ENCODE measurements at places on chromosomes 1 and 21.

GRCh38 chr1:78665809-78666208 is 16.2 kb downstream of the IFI44 start:
- DNase-seq, result no peak

- DNase-seq, result peak; percentile 24
Measured at GRCh38 chr1:147496571-147497210, 44.6 kb upstream of the BCL9 start.

DNA sequence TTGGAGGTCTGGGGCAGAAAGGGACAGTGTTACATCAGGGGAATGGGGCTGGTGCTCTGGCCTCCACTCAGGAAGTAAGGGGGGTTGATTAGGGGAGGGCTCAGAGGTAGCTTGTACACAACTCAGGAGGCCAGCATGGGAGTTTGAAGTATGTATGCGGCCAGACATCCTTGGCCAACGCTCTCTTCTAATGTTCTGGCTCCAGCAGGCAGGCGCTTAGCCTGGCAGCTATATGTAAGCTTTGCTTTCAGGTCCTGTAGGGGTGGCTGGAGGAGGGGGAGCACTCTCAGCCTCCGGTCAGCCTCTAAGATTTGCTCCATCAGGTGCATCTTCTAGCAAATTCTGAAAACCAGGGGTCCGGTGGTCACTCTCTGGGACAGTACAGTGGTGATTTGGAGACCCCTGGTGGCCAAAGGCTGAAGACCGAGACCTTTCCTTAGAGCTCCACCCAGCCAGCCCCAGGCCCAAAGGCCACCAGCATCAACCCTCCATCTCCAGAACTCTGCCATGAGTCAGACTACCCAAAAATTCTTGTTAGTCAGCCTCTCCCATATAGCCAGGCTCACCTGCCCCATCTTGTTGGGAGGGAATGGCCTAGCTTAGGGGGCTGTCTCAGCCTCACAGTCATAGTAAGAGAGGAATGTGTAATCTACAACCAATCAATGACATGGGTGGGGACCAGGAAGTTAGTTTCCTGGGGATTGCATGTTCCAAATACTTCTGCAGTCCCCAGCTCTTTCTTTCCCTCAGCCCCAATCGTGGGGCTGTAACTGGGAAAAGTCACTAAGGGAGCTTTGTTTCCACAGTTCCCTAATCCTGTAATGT is 9.7 kb upstream of the COL8A2 start:
- DNase-seq, result no peak

DNA sequence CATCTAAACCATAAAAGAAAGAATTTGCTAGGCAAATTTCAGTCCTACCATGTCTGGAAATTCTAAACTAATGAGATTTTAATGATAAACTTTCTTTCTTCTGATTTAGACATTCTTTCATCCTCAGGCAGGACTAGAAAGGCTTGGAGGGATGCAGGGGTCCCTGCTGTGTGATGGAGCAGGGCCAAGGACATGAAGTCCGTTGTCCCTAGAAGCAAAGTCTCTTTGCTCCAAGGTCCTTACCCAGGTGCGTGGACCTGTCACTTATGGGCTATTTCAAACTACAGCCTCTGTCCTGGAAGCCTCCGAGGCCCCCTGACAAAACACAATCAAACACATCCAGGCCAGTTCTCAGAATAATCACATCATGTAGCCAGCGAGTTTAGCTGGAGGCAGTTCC is 26.6 kb downstream of the URB1 start:
- DNase-seq, result no peak

DNA sequence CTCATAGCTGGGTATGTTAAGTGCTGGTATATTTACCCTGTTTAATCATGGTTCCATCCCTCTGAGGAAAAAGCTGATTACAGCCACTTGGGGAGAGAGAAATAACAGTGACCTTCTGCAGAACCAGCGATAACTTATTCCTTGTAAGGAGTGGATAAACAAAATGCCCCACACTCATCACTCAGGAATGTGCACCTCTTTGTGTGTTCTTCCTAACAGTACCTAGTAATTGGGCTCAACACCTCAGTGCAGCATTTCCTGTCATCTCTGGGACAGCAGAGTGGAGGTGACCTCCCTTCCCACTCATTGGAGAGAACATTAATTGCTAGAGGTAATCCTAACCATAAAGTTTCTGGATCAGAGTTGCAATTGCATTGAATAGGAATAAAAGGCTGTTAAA is 112.5 kb upstream of the F3 start:
- DNase-seq, result no peak

- DNase-seq, result no peak
Measured at GRCh38 chr1:44670751-44671640, 3.3 kb downstream of the TMEM53 start.

DNA sequence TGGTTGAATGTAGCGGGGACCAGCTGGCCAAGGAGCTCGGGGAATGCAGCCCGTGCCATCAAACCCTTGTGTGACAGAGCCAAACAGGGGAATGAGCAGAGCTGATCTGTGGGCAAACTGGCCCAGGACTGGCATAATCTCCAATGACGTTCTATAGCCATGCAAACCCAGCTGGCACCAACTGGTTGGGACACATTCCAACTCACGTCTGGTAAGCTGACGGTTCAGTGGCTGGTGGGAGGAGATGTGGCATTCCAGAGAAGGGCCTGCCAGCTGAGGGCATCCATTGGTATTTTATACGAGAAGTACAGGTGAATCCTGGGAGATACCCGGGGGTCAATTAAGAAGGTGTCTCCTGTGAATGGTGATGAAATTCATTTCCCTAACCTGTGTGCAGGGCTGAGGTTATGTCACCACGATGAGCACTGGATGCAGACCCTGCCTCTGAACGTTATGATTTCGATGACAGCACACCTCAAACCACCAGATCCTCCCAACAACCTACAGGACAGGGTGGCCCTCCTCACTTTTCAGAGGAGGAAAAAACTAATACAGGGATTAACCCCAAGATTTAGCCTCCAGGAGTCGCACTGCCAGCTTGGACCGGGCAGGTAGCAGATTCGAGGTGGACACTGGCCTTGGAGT is 39.0 kb upstream of the RUNX3 start:
- no peak for DNase-seq

DNA sequence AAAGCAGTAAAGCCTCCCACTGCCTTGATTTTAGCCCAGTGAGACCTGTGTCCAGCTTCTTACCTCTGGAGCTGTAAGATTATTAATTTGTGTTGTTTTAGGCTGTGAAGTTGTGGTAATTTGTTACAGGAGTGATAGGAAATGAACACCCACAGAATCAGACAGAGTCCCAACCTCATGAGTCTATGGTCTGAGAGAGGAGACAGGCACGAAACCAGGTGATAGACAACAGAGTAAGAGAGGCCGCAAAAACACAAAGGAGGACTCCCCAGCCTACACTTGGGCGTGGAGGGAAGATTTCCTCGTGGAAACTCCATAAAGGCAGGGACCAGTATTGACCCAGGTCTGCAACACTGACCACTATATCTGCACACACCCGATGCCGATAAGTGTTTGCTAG is 234.6 kb upstream of the JUN start:
- DNase-seq, result no peak

DNA sequence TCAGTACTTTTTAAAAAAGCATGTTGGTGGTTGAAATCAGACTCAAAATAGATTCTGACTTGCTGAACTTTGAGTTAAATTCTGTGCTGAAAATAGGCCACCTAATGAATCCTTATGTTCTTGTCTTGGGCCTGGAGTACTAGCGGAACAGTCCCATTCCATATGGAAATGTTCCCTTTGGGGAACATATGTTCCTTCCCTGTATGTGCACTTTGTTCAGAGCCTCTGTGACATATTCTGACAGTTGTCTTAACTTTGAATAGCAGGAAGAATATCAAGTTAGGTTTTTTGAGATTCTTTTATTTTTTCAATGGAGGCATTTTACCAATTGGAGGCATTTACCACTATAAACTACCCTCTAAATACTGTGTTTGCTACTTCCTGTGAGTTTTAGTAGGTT is 1667.8 kb downstream of the PLA2G4A start:
- DNase-seq, result no peak

- DNase-seq, result no peak
Measured at GRCh38 chr1:42186152-42186551, 21.6 kb upstream of the GUCA2A start.

DNA sequence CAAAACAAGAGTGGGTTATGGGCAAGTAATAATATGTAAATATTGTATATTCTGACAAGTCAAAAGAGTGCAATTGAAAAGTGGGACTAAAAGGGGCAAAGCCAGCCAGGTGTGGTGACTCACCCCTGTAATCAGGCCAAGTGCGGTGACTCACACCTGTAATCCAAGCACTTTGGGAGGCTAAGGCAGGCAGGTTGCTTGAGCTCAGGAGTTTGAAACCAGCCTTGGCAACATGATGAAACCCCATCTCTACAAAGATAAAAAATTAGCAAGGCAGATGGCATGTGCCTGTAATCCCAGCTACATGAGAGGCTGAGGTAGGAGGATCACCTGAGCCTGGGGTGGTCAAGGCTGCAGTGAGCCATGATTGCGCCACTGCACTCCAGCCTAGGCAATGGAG is 304.0 kb downstream of the HHIPL2 start:
- peak; percentile 55 for DNase-seq

GRCh38 chr1:163203561-163203960 is 845 bp upstream of the RGS5 start:
- no peak for DNase-seq

DNA sequence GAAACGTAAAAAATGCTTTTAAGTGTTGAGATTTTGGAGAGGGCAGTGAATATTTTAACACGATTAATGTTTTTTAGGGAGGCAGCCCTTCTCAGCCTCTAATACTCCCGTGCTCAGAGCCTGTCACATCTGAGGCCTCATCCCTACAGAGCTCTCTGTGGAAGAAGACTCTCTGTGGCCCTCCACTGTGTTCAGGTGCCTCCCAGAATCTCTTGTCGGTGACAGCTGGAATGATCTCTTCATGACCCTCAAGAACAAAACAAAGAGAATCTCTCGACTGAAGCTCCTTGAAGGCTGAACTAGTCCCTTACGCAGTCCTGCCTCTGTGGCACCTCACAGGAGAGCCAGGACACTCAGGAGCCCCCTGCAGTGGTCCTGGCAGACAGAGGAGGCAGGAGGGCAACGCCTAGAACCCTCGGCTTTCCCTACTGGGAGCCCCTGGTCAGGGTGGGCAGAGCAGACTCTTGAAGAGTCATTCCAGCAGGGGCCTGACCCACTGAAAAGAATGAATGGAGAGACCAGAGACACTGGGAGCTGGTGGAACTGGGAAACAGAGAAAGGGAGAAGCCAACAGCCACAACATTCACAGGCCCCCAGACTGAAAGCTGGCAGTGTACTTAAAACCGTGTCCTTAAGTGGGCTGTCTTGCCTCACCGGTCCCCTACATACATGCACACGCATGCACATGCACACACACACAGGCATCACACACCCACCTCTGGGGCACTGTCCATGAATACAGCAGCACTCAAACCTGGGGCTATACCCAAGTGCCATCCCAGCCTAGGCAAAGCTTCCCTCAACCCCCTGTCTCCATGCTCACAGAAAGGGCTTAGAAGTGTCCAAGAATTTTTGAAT is 67.5 kb upstream of the ANGPTL1 start:
- no peak for DNase-seq

- no peak for DNase-seq
Measured at GRCh38 chr1:245606157-245606725, 451.5 kb downstream of the KIF26B start.

GRCh38 chr1:24315391-24315790 is 3.8 kb upstream of the GRHL3 start:
- DNase-seq, result no peak

DNA sequence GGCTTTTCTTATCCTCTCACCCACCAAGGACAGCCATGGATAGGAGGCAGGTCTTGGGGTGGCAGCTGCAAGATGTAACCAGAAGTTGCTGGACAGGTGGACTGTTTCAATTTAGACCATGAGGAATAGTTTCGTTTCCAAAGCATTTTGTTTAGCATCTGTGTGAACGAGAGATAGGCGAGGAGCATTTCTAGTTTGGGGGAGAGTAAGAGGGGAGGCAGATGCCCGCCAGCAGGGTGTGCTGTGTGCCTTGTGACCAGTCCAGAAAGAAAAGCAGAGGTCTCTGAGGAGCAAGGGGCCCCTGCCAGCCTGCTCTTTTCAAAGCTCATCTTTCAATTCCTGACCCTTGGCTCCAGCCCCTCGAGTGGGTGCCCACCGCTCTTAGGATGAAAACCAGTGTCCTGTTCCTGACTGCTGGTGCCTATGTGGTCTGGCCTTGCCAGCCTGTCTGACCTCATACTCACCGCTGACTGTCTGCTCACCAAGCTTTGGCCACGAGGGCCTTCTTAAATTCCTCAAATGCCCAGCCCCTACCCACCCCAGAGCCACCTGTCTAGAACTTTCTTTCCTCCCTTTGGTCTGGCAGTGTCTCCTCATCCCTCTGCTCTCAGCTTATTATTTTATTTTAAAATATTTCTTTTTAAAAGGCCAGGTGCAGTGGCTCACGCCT is 8.5 kb downstream of the SERINC2 start:
- no peak for DNase-seq

DNA sequence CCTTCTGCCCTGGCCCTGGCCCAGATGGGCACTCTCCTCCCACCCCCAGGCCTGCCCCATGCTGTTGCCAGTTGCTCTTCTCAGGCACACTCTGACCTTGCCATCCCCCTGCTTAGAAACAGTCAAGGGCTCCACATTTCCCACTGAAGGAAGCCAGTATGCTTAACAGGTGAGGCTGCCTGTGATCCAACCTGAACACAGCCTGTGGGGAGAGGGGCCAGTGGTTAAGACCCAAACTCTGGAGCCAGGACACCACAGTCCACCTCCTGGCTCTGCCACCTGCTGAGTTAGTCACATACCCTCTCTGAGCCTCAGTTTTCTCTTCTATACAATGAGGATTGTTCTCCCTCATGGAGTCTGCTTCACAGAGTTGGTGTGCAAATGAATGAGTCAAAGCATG is 526.9 kb downstream of the MATN1 start:
- DNase-seq, result no peak

DNA sequence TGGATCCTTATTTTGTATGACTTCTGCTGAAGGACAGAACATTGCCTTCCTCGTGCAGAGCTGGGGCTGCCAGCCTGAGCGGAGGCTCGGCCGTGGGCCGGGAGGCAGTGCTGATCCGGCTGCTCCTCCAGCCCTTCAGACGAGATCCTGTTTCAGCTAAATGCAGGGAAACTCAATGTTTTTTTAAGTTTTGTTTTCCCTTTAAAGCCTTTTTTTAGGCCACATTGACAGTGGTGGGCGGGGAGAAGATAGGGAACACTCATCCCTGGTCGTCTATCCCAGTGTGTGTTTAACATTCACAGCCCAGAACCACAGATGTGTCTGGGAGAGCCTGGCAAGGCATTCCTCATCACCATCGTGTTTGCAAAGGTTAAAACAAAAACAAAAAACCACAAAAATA is 27.5 kb upstream of the KDM4A start:
- no peak for DNase-seq

GRCh38 chr1:29425631-29426030 is 189.3 kb downstream of the PTPRU start:
- peak; percentile 24 for DNase-seq

- no peak for DNase-seq
Measured at GRCh38 chr21:34235514-34235913, 128.3 kb upstream of the KCNE2 start.

- DNase-seq, result no peak
Measured at GRCh38 chr1:192053531-192053971, 104.7 kb upstream of the RGS18 start.

Data from DMS 273 treated with DMSO at 0.1 percent for 48 hours (cell line).